ENCODE measurements at places on chromosomes 1 and 21.

DNA sequence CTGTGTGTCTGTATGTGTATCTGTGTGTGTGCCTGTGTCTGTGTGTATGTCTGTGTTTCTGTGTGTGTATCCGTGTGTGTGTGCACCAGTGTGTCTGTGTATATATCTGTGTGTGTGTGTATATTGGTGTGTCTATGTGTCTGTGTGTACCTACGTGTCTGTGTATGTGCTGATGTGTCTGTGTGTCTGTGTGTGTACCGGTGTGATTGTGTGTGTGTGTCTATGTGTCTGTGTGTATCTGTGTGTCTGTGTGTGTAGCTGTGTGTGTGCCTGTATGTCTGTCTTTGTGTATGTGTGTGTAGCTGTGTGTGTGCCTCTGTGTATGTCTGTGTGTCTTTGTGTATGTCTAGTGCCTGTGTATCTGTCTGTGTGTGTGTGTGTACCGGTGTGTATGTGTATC, 32.0 kb downstream of the CAMK2N1 start:
- DNase-seq, result no peak

DNA sequence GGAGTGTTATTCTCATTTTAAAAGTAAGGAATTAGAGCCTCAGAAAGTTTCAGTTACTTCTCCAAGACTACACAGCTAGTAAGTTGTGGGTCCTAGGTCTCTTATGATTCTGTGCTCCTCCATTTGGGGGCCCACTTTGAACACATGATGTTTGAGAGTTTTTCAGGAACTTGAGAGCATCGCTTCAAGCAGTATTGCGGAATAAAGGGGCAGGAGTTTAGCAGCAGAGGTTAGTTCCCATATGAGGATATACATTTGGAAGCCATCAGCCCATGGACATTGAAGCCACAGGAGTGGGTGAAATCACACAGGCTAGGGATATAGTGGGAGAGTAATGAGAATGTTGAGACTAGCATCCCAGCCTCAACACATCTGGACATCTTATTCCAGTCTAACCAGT, 143.2 kb downstream of the RASAL2 start:
- DNase-seq, result no peak

- no peak for DNase-seq
Observed at GRCh38 chr1:162020150-162020549, 3.5 kb downstream of the OLFML2B start.

GRCh38 chr21:17607684-17608083, 5.0 kb downstream of the BTG3 start:
- DNase-seq, result no peak
